ENCODE measurements at places on chromosomes 7 and 10. TPM values are rescaled to one million over a fixed set of nuclear protein-coding genes. Genes with fewer than 3 reads are reported as not detected.

GRCh38 chr10:80158598-80159127 lies 26.1 kb downstream of the PLAC9 start:
- DNase-seq: no peak

DNA sequence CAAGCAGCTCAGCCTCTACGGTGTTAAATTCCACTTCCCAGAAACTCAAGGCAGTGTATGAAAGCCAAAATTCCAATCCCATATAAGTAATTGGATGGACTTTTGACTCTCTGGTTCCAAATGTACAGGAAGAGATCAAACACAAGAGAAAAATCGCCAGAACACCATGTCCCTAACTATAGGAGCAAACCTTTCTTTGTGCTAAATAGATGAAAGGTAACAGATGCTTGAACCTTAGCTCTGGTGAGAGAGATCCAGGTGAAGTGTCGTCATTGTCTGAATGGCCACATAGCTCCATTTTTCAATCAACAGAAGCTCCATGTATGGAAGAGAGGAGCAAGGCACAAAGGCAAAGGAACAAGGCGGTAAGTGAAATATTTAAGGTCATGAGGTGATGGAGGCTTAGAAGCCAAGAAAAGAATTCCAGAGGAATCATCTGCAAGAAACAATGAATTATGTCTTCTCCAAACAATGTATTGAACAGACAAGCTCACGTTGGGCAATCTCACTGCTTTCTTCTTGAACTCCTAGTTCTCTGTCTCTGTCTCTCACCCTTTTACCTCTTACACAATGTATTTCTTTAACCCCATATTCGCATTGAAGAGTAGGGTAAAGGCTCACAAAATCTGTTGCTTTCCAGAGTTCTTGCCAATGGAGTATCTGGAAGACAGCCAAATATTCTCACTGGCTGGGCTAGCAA lies 585.1 kb downstream of the GATA3 start:
- no peak for DNase-seq

DNA sequence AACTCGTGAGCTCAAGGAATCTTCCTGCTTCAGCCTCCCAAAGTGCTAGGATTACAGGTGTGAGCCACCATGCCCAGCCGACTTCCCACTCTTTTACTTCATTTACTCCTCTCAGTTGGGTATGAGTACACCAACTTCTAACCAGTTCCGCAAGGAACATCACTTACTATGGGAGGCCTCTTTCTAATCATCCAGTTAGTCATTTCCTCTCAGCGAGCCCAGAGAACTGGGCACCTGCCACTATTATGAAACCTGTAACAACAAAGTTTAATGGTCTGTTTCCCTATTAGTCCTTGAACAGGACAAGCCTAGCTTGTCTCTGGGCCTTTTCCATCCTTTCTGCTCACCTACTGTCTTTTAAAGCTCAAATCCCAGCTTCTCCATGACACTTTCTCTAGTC lies 88.8 kb downstream of the DNMBP start:
- no peak for DNase-seq

- DNase-seq: no peak
Measured at GRCh38 chr10:49119746-49120145, 4.4 kb upstream of the VSTM4 start.

- DNase-seq: no peak
Measured at GRCh38 chr7:92806496-92806895, 29.9 kb downstream of the CDK6 start.

Gene WEE2
- not detected for total RNA-seq

Gene GALNT17
- not detected for total RNA-seq

Measured in naive thymus-derived CD4-positive, alpha-beta T cell (primary cell).